ENCODE measurements at places on chromosomes 11 and 22.
A peak's percentile ranks its signal among the peaks of the same experiment; 100 is the strongest.

- no peak for DNase-seq
These were observed 64.9 kb upstream of the CHRM4 start for GRCh38 chr11:46456269-46457001.

DNA sequence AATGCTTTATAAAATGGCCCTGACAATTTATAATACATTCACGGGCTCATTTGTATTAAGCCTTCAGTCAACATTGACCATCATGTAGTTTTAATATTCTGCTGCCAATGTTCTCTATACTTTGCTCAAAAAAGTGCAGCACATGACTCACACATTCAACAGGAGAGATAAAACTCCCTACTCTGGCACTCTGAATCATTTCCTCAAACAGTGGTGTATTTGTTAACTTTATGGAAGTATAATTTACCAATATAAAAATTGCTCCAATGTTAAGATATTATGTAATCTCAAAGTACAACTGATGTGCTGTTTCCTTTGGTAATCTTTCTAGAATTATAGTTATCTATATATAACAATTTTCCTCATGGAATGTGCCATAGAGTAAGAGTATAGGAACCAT is 39.9 kb downstream of the MAML2 start:
- peak; percentile 85 for DNase-seq

GRCh38 chr11:65967329-65967934 is 5.9 kb downstream of the SART1 start:
- no peak for DNase-seq

DNA sequence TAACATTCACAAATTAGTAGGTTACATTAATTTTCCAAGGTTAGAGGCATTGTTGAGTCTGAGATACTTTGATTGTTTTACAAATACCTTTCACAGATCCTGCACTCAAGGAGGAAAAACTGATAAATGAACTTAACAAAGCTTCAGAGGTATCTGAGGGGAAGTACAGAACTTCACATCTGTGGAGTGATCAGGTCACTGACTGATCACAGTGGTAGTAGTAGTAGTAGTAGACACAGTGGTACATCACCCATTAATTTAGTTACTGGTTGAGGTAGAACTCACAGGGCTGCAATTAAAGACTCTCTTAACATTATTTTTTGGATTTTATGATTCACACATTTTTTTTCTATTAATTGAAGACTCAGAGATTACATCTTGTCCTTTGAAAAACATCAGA is 56.7 kb downstream of the DCUN1D5 start:
- no peak for DNase-seq

GRCh38 chr11:76150141-76150540 is 56.2 kb downstream of the WNT11 start:
- no peak for DNase-seq
